ENCODE measurements at places on chromosomes 6 and 20.

GRCh38 chr6:43718387-43719105, 31.0 kb upstream of the MRPS18A start:
- no peak for DNase-seq

GRCh38 chr20:62062661-62063314, 2.9 kb downstream of the TAF4 start:
- DNase-seq, result no peak

DNA sequence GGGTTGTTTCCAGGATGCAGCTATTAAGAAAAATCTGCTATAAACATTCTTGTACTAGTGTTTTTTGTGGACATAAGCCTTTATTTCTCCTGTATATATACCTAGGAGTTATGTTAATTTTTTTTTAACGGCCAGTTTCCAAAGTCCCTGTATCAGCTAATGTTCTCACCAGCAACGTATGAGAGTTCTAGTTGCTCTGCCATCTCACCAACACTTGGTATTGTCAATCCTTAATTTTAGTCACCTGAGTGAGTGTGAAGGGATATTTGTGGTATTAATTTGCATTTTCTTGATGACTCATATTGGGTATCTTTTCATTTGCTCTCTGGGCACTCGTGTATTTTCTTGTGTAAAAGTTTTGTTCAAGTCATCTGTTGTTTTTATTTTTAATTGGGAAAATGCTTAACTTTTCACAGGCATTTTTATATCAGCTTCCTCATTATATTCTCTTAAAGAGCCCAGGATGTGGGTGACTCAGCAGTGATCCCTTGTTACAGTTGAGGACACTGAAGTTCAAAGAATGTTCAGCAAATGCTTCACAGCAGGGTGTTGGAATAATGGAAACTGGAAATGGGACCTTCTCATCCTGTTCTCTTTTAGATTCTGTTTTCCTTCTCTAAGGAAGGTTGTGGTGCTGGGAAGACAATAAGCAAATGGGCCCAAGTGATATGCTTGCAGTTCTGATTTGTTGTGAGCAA, 211.7 kb upstream of the PRND start:
- DNase-seq, result no peak

DNA sequence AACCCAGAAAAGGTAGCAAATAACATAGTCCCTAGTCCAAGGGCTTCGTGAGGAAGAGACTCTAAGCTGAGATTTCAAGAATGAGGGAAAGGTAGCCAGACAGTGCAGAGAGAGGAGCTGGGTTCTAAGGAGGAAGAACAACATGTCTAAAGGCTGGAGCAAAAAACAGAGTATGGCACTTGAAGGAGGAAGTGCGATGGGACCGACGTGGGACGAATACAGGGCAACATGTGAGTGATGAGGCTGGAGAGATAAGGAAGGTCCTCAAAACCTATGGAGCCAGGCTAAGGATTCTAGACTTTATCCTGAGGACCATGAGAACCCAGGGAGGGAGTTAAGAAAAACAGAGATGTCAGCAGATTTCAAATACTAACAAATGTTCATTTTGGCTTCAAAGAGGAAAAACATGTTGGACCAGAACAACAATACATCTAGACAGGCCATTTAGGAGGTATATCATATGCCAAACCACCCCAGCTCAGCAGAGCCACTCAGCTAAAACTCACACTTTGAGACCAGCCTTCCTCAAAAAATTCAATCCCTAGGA, 17.5 kb downstream of the ATXN1 start:
- DNase-seq, result no peak

DNA sequence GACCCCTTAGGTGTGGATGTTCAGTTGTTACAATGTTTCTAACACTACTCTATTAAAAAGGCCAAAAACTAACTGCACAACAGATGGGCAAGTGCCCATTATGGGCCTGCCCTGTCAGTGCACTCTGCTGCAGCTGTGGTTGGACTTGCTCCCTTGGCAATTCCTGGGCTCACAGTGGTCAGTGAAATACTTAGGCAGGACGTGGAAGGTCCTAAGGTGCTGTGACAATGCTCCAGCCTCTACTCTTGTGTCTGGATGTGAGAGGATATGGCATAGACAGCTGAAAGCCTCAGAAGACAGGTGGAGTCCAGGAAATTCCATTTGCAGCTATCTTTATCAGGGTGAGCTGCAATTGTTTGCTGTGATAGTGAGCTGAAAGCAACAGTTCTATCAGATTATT, 136.5 kb upstream of the OLIG3 start:
- DNase-seq, result no peak

- no peak for DNase-seq
Measured at GRCh38 chr6:50657513-50657912, 55.8 kb upstream of the TFAP2D start.

- no peak for DNase-seq
Measured at GRCh38 chr6:16736856-16737775, 24.1 kb downstream of the ATXN1 start.

- no peak for DNase-seq
Measured at GRCh38 chr6:4259391-4259790, 124.0 kb upstream of the ECI2 start.

- peak; percentile 13 for DNase-seq
Measured at GRCh38 chr6:74715355-74716085, 490.3 kb downstream of the COL12A1 start.

- DNase-seq, result peak; percentile 44
Measured at GRCh38 chr20:54475334-54476168, at the start of gene DOK5. Gene DOK5 (plus strand): TSS chr20:54475593. CDS start chr20:54475947, 354 bp downstream.

DNA sequence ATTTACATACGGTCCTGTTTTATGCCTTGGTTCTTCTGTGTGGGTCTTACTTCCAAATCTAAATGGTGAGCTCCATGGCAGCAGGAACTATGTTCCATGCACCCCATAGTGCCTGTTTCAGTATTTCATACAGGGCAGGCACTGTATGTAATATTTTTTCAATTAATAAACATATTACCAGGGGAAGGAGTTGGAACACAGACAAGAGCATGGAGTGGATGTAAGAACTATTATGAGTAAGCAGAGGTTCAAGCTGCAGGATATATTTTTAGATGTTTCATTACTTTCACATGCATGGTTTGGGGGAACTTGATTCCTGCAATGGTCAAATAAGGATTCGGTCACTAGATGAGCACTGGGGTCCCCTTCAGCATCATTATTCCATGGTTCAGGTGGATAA, 108.3 kb downstream of the KIF13A start:
- no peak for DNase-seq

DNA sequence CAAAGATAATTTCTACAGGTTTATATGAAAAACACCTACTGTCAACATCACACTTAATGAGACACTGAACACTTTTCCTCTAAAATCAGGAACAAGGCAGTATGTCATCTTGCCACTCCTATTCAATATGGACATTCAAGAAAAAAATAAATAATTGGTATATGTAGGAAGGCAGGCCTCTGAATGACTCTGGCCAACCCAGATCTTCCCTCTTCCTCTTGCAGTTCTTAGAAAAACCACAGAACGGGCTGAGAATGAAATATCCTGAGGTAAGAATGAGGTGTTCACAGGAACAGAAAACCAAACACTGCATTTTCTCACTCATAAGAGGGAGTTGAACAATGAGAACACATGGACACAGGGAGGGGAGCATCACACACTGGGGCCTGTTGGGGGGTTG, 1207.2 kb upstream of the CITED2 start:
- DNase-seq, result no peak

DNA sequence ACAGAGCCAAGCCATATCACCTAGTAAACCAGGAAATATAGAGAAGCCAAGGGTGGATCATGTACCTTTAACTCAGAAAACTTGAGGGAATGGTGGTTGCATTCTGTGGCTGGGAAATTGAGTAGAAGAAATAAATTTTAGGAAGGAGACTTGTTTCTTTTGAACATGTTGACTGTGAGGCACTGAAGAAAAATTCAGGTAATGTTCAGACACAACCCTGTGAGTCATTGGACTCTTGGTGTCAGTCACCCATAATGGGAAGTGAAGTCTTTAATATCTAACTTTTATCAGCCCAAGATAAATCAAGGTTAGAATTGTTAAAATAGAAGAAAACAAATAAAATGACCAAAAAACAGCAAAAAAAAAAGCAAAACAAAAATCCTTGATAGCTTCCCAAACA, 98.8 kb upstream of the GRIK2 start:
- no peak for DNase-seq

DNA sequence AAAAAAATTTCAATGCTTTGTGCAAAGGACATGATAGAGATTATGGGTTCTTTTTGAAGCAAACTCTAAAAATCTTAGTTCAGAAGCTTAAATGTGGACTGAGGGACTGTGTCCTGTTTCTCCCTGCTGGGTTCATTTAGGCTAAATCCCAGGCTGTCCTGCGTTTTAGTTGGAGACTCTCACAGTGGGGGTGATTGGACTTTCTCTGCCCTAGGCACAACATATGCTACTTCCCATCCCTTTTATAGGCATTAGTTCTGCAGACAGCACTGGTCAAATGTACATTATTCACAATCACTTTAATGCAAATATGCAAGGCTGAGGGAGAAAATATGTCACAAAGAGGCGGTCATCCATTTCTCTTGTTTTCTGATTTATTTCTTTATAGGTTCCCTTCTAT, 71.3 kb downstream of the TFAP2B start:
- no peak for DNase-seq

GRCh38 chr20:20637998-20638725, 74.3 kb downstream of the RALGAPA2 start:
- no peak for DNase-seq

DNA sequence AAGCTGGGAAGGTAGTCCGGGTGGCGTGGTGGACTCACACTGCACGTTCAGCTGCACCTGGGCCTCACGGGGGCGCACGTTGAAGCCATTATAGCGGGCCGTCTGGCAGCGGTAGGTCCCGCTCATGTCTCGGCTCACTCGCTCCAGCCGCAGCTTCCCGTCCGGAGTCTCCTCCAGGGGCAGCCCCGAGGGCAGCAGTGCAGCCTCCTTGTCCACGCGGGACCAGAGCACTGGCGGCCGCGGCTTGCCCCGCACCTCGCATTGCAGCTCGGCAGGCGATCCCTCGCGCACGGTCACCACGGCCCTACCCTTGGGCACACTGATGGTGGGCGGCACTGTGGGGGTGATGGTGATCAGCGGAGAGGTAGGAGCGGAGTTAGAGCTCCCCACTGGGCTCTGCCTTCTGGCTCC, 47.6 kb downstream of the MDGA1 start:
- DNase-seq, result no peak

GRCh38 chr6:148837941-148838340, 91.1 kb downstream of the UST start:
- no peak for DNase-seq

- DNase-seq, result peak; percentile 31
Measured at GRCh38 chr6:110951986-110952794, 6.3 kb upstream of the GTF3C6 start.

DNA sequence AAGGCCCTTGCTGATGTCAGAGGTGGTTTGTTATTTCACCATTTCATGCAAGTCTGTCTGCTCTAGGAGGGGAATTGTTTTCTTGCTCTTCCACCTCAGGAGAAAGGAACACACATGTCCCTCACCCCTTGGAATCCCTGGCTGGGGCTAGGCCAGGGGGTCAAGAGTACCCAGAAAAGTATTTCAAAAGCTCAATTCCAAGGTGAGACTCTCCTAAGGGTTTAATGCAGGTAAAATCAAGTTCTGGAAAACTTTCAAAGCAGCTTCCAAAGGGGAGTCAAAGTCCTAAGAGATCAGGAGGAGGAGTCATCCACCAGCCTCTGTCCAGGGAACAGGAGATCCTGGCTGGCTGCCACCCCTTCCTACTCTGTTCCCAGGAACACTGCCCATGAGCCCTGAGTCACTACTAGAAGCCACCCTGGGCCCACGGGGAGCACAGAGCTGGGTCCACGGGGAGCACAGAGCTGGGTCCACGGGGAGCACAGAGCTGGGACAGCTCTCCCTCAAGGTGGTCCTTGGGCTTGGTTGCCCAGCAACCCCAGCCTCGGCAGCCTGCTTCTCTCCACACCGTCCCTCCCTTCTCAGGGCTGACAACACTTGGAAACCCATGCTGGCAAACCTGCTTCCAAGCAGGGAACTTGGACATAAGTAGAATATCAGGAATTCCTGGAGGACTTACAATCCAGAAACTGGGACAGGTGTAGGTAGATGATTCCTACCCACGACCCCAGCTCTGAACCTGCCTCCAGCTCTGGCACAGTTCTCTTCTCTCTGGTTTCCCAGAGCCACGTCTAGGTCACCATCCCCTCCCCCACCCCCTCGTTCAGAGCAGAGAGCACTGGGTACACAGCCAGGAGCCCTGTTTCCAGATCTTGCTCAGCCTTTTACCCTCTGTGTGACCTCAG, 35.3 kb upstream of the CDKN1A start:
- DNase-seq, result peak; percentile 84

All from stromal cell of bone marrow (primary cell).